ENCODE measurements at places on chromosomes 7 and 10. TPM values are rescaled to one million over a fixed set of nuclear protein-coding genes. Genes with fewer than 3 reads are reported as not detected.

The LRRC61 gene
- 9.7 TPM for total RNA-seq

The TRIM50 gene
- not detected for total RNA-seq

The PAX4 gene
- total RNA-seq, result not detected

The PRSS37 gene
- not detected for total RNA-seq

The COMMD3 gene
- 28.5 TPM for total RNA-seq
